ENCODE measurements at places on chromosomes 2 and 18. TPM values are rescaled to one million over a fixed set of nuclear protein-coding genes. Genes with fewer than 3 reads are reported as not detected.

- no peak for DNase-seq
Observed at GRCh38 chr18:58756596-58757240, 85.5 kb downstream of the MALT1 start.

GRCh38 chr2:47031909-47032668, 116.5 kb upstream of the MCFD2 start:
- DNase-seq: no peak

GRCh38 chr2:31138037-31138962, at the start of gene GALNT14:
TSS of gene GALNT14 (minus strand) at chr2:31138440. CDS start at chr2:31138086, 354 bp downstream.
- peak; percentile 73 for DNase-seq

- DNase-seq: no peak
Observed at GRCh38 chr2:236601316-236602202, 31.9 kb downstream of the ACKR3 start.

- DNase-seq: no peak
Observed at GRCh38 chr2:207683438-207683837, 28.0 kb upstream of the CCNYL1 start.

DNA sequence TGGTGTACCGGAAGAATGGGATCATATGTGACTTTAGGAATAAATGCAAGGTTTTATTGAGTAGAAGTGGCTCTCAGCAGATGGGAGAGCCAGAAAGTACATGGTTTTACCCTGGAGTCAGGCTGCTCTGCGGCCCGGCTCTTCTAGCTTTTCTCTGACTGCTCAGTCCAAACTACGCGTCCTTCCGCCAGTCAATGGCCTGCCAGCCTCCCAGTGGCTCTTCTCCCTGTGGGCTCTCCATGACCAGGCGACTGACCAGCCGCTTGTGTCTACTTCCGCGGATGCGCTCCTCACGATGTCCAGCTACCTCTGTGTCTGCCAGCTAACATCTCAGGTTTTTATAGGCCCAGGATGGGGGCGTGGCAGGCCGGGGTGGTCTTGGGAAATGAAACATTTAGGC, 220.4 kb downstream of the VAPA start:
- DNase-seq: no peak

GRCh38 chr18:31088532-31088931, 13.7 kb downstream of the DSC2 start:
- no peak for DNase-seq

- DNase-seq: peak; percentile 73
Observed at GRCh38 chr18:79644006-79644665, 35.5 kb upstream of the CTDP1 start.

- DNase-seq: no peak
Observed at GRCh38 chr2:168543037-168543436, 87.0 kb downstream of the CERS6 start.

GRCh38 chr2:62467475-62468321, 38.3 kb downstream of the TMEM17 start:
- peak; percentile 57 for DNase-seq

DNA sequence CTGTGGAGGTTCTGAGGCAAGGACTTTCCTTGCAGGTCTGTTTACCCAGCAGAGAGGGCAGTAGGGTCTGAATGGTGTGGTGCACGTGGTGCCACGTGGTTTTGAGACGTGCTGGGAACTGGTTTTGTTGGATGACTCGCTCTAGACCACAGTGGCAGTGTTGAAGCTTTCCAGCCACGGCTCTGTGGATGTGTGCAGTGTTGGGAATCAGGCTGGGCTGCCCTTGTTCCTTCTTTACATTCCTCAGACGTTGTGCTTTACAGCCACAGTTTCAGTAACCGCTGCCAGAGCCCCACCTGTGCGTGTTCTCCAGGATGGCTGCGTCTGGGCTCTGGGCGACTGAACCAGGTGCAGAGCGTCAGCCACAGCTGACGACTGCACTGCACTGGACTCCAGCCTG, 8.2 kb downstream of the CTDP1 start:
- no peak for DNase-seq

DNA sequence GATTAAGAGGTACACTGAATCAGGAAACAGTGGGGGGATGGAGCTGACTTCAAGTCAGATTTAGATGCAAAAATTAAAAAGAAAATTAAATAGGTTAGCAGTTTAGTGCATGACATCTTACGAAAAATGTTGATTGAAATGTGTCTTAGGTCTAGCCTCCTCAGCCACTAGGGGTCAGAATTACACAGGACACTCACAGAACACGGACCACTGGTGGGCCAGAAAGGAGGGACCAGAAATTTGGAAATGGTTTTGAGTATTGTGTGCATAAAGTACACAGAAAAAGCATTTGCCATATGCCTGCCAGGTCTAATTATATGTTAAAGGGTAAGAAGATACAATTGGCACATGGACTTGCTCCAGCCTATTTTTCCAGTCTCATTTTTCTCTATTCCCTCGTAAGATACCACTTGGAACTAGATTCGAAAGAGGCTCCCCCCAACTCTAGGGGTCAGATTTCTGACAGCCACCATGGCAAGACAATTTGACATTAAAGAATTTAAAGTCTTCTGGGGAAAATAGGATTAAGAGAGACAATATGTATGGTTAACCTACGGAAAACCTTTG, 550.2 kb upstream of the SETBP1 start:
- DNase-seq: no peak

GRCh38 chr2:240310645-240311044, 124.8 kb upstream of the GPC1 start:
- no peak for DNase-seq

- no peak for DNase-seq
Observed at GRCh38 chr18:9730786-9731185, 22.7 kb downstream of the RAB31 start.

TMEM169 gene
- 1.2 TPM for total RNA-seq

LTBP1 gene
- total RNA-seq: 34.7 TPM

ACVR1 gene
- total RNA-seq: 35.0 TPM

BMP10 gene
- 0.24 TPM for total RNA-seq
